ENCODE measurements at places on chromosomes 1 and 21. TPM values are rescaled to one million over a fixed set of nuclear protein-coding genes. Genes with fewer than 3 reads are reported as not detected.
A peak's percentile ranks its signal among the peaks of the same experiment; 100 is the strongest.

DNA sequence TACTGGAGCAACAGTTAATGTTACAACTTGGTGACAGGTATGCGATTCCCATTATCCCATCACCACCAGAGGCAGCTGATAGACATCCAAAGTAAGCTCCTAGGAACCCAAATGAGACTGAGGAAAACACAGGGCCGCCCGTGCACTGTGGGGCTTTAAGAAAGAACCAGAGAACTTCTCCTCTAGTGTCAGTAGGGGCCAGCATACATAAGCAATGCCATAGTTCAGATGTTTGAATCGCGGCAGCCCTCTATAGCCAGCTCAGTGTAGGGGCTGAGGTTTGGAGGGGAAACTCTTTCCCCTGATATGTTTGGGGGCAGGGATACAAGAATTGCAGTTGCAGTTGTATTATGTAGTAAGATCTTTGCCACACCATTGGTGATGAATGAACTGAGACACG lies 593.3 kb upstream of the NCAM2 start:
- no peak for ATAC-seq

GRCh38 chr1:84376000-84376910 lies 22.0 kb upstream of the DNASE2B start:
- ATAC-seq, result no peak

- no peak for ATAC-seq
Measured at GRCh38 chr21:45607021-45607908, 36.3 kb upstream of the PCBP3 start.

- ATAC-seq, result peak; percentile 63
Measured at GRCh38 chr1:45411510-45411899, 71.3 kb upstream of the MUTYH start.

- no peak for ATAC-seq
Measured at GRCh38 chr1:91821126-91821868, 64.7 kb downstream of the TGFBR3 start.

DNA sequence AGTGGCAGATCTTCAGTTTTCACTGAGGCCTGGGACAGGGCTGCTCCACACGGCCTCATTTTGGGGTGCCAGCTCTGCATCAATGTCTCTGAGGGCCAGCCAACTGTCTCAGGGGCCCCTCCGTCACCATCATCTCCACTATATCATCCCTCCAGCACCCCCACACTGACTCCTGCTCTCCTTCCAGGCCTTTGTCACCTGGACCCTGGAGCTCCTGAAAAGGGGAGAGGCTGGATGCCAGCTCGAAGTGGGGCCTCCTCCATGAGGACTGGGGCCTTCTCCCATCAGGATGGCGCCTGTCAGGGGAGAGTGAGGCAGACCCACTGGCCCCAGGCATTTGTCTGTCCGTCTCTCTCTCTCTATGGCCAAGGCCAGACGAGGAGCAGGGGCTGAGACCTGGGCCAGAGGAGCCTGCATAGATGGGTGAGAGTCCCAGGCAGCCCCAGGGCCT lies 44.7 kb upstream of the LRP8 start:
- ATAC-seq, result no peak

DNA sequence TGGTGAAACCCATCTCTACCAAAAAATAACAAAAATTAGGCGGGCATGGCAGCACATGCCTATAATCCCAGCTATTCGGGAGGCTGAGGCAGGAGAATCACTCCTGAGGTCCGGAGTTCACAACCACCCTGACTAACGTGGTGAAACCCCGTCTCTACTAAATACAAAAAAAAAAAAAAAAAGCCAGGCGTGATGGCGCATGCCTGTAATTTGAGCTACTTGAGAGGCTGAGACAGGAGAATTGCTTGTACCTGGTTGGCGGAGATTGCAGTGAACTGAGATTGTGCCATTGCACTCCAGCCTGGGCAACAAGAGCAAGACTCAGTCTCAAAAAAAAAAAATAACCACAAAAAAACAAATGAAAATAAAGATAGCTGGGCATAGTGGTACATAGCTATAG lies 42.3 kb downstream of the CC2D1B start:
- no peak for ATAC-seq

- ATAC-seq, result no peak
Measured at GRCh38 chr1:200530623-200531261, 89.8 kb downstream of the KIF14 start.

- no peak for ATAC-seq
Measured at GRCh38 chr1:164337394-164337793, 221.6 kb upstream of the PBX1 start.

The HMGCS2 gene
- total RNA-seq, result 0.76 TPM

The KCNQ4 gene
- 0.24 TPM for total RNA-seq

The LRRC7 gene
- total RNA-seq, result 0.08 TPM
